AG08396 (cell line): ENCODE measurements at places on chromosomes 1 and 21.
A peak's percentile ranks its signal among the peaks of the same experiment; 100 is the strongest.

GRCh38 chr1:89198491-89199072 lies at the start of gene GBP4:
Gene GBP4 (minus strand): TSS chr1:89198942. CDS start chr1:89198834, 108 bp downstream.
- peak; percentile 20 for DNase-seq

- no peak for DNase-seq
Observed at GRCh38 chr1:12587981-12588640, 29.9 kb downstream of the DHRS3 start.

DNA sequence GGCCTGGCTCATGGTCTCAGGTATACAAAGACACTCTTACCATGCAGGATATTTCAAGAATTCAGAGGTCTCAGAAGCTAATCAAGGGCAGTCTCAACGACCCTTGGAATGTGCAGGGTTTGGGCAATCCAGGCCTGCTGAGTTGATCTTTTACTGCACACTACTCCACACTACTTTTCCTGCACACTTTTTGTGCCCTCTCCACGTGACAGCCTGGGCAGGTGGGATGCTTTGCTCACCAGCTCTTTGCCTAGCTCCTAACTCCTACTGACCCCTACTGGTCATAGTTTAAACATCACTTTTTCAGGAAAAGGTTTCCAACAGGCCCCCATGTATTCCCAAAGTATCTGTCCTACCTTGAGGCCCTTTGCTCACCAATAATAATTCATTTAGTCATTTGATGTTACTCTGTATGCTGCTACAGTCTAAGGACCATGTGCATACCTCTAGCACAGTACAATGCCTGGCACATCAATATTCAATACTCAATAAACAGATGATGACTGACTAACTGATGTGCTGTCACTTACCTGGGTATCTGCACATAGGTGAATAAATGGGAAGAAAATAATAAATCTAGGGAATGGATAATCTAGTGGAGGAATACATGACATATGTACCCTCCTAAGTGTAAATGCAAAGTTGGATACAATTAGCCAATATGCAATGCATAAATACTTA lies 9.6 kb downstream of the DUSP23 start:
- DNase-seq, result peak; percentile 39

- DNase-seq, result no peak
Observed at GRCh38 chr1:178933709-178934490, 63.0 kb upstream of the ANGPTL1 start.

DNA sequence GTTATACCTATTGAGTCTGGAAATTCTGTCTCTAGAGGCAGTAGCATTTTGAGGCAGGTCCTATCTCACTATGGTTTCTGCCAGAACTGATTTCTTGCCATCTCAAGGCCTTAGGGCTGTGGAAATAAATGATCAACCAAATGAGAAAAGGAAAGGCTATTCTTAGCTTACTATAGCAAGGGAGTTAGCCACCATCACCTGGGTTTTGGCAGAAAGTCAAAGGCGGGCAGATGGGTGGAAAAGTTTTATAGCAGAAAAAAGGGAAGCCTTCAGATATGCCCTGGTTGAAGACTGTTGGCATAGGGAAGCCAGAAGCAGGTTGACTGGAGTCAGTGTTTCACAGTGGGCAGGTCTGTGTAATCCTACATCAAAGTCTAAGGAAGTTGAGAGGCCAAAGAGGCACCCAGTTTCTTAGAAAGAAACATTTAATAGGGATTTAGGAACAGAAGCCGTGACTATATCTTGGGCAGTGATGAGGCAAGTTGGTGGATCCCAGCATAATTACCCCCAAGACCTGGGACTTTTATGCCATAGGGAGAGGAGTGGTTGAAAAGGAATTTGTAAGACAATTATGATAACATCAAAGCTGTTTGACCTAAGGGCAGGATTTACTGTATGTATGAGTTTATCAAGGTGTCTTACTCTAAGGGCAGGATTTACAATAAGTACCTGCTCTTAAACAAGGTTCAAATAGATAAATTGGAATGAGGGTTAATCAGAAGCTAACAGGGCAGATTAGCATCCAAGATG lies 29.7 kb downstream of the CTH start:
- no peak for DNase-seq

DNA sequence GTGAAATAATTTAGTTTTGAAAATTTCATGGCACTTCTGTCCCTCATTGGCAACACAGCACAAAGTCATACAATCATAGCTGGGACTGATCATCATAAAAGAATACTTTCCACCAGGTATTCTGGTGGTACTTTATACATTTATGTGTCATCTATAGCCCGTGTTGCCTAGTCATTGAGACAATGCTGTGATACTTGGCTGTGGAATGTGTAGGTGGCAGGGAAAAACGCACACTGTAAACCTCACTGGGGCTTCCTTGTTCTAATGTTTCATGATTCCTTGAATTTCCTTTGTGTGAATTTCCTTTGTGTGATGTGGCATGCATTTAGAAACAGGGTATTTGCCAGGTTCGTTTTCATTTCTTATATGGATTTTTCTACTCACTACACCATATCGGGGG lies 118.3 kb downstream of the FMN2 start:
- DNase-seq, result no peak

GRCh38 chr1:67705735-67706453 lies 20.9 kb downstream of the GADD45A start:
- no peak for DNase-seq

GRCh38 chr1:63634471-63634870 lies 41.3 kb downstream of the PGM1 start:
- no peak for DNase-seq

- no peak for DNase-seq
Observed at GRCh38 chr1:37033355-37034101, 787 bp downstream of the GRIK3 start.

GRCh38 chr1:100882698-100883097 lies 11.9 kb downstream of the EXTL2 start:
- DNase-seq, result no peak
